ENCODE measurements at places on chromosomes 1 and 21.

GRCh38 chr1:22508329-22508728, 55.0 kb upstream of the EPHA8 start:
- no peak for DNase-seq

DNA sequence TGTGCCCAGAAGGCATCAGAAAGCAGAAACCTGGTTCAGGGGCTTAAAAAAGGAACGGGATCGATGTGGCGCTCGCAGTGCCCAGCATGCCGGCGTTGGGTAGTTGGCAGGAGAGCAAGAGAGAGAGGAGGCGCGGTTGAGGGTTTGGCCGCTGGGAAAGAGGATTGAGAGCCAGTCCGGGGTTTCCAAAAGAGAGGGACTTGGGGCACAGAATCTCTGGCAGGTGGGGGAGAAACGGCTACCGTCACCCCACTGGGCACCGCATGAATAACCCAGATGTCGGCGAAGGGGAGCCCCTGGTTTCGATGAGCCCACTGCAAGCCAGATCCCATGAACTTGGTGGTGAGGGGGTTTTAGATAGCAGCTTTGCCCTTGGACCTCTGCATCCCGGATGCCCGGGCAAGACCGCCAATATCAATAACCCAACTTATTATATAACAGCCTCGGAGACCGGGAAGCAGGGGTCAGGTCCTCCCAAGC, 60.4 kb upstream of the ACOT11 start:
- DNase-seq, result no peak

- no peak for DNase-seq
Measured at GRCh38 chr1:206970446-206970845, at the start of gene FCAMR. FCAMR (minus strand) TSS chr1:206970460; CDS start chr1:206970125, 335 bp downstream.

DNA sequence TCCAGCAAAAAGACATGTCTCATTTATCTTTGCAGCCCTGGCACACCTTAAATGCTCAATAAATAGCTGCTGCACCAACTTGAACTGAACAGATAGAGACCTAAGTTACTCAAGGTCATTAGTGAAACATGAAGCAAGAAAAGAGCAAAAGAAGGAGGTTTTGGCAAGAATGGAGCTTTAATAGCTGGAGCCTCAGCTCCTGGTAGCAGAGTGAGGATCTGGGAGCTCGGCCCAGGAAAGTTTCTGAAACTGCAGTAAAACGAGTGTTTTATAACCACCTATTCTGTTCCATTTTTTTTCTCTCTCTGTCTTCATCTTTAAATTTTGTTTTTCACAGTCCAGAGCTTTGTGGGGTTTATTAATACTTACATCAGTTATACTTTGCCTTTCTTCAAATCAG, 207.5 kb downstream of the SETD4 start:
- no peak for DNase-seq

All from OCI-LY7 (cell line).